ENCODE measurements at places on chromosomes 12 and 14.

DNA sequence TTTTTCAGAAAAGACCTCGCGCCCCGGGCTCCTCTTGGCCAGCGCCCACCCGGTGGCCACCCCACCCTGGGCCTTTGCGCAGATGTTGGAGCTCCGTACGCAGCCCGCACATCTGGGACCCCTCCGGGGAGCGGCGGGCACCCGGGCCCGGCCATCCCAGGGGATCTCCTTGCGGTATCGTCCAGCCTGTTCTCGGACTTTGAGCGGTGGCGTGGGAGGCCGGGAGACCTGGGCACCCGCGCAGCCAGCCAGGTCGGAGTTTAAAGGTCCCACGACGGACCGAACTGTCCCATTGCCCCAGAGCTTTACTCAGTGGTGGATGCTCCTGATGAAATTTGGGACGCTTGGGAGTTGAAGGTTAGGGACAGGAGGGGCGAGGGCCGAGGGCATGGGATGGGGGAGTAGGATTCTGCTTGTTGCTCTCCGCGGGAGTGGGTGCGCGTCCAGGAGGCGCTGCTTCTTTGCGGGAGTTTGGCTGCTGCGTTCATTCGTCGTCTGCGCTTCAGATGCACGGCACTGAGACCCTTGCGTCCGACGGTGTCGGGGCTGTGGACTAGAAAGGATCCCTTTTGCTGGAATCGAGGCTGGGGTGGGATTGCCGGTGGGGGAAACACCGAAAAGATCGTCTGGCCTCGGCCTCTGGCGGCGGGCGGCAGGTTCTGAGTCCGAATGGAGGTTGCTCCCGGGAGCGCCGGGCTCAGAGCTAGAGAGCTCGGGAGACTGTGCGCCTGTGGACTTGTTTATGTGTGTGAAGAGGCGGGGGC is 1.4 kb downstream of the NTF3 start:
- DNase-seq = no peak

DNA sequence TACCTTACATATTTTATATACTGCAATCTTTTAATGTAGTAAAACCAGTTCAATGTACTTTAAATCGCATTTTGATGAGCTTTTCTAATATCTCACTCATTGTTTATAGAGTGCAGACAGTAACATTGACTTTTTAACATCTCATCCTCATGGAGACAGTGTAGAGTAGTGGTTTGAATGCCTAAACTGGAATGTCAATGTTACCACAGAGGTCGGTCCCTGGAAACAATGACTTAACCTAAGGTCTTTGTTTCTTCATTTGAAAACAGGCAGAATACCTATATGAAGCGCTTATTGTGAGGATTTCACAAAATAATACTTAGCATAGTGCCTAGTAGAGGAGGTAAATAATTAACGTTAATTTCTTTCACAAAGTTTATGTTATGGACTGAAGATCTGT is 5.0 kb downstream of the CDK17 start:
- DNase-seq = no peak

GRCh38 chr14:64080452-64080851 is 213.7 kb downstream of the ESR2 start:
- no peak for DNase-seq

- no peak for DNase-seq
Measured at GRCh38 chr14:84028080-84028604, 1501.8 kb upstream of the FLRT2 start.

GRCh38 chr12:124505001-124505818 is 62.2 kb downstream of the NCOR2 start:
- no peak for DNase-seq

- DNase-seq = no peak
Measured at GRCh38 chr12:67991158-67991557, 1.9 kb downstream of the IFNG-AS1 start.

DNA sequence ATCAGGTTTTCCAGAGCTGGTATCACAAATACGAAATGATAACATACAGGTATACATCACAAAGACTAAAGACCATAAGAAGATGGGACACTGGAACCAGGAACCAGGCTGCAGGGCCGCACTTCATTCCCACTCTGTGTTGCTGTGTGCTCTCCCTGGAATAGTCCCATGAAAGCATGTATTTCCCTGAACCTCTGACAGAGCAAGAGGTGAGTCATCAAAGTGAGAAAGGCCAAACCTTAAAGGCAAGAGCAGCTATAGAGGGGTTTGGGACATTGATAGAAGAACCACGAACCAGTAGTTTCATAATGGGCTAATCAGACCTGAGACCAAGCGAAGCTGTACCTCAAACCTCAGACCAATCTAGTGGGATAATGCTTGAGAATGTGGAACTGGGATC is 283.0 kb upstream of the PRKD1 start:
- DNase-seq = no peak

DNA sequence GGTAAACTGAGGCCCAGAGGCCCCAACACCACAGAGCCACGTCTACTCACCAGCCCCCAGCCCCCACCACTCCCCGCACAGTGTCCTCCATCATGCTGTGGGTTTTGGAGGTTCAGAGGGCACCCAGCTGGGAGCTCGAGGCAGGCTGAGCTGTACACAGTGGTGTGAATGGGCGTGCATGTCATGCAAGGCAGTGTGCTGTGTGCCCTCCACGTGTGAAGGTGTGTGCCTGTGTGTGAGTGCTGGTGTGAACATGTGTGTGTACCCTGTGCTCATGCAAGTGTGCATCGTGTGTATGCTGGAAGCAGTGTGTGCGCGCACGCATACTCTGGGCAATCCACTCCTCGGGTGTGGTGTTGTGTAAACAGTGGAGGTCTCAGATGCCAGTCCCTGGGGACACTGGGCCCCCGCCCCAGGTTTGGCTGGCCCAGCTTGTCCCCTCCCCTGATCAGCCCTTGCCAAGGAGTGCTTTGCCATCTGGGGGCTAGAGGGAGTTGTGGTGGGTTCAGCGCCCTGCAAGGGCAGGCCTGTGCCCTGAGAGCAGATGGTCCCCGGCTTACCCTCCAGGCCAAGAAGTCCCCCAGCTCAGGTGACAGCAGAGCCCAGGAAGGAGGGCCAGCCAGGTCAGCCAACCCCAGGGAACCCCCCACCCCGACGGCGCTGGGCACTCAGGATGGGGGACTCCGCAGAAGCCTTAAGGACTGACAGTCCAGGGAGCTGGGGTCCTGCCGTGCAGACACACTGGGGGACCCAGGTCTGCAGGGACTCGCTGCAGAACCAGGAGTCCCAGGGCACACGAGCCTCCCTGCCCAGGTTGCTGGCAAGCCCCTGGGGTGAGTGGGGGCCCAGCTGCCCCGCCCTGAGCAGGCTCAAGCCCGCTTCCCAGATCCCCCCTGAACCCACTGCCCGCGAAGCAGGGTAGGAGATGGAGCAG is 23.8 kb upstream of the GPR132 start:
- no peak for DNase-seq

Data from Caki2 (cell line).